ENCODE measurements at places on chromosomes 16 and 17.

- no peak for DNase-seq
These were observed 126.6 kb downstream of the ANKRD11 start for GRCh38 chr16:89363621-89364393.

- no peak for DNase-seq
These were observed 19.0 kb downstream of the CENPX start for GRCh38 chr17:82003411-82004381.

DNA sequence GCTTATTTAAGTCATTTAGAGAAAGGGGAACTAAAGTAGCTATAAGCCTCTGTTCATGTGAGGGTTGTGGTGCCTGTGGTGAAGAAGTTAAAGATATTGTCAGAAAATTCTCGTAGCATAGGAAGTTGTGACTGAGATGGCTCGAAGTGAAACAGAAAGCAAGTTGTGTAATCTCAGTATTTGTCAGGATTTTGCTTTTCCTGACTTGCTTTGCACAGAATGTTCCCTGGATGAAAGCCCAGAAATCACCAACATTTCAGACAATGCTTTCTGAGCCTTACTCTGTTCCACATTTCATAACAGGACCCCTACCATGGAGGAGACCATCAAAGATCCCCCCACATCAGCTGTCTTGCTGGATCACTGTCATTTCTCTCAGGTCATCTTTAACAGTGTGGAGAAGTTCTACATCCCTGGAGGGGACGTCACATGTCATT is 10.6 kb downstream of the CALCOCO2 start:
- DNase-seq, result peak; percentile 50

- DNase-seq, result no peak
These were observed 6.2 kb upstream of the CCL18 start for GRCh38 chr17:36057911-36058310.

GRCh38 chr17:28466521-28467048 is 6.9 kb upstream of the SLC13A2 start:
- DNase-seq, result no peak

- DNase-seq, result no peak
These were observed 10.6 kb downstream of the CNGB1 start for GRCh38 chr16:57960310-57960709.

DNA sequence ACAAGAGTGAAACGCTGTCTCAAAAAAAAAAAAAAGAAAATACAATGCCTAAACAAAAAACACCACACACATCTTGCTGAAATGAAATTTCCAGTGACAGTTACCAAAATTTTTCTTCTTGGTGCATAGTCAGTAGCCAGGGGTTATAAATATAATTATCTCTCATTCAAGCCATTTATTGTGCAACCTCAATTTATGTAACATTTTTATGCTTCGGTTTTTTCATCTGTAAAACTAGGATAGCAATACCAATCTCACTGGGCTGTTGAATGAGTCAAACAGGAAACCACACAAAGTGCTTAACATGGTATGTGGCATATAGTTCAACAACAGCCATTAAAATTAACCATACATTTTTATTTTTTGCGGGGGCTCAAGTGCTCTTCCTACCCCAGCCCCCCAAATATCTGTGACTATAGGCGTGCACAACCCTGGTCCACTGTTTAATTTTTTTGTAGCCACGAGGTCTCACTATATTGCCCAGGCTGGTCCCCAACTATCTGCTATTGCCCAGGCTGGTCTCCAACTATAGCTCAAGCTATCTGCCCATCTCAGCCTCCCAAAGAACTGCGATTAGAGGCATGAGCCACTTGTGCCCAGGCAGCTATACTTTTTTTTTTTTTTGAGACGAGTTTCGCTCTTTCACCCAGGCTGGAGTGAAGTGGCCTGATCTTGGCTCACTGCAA is 2.6 kb downstream of the COG4 start:
- no peak for DNase-seq

DNA sequence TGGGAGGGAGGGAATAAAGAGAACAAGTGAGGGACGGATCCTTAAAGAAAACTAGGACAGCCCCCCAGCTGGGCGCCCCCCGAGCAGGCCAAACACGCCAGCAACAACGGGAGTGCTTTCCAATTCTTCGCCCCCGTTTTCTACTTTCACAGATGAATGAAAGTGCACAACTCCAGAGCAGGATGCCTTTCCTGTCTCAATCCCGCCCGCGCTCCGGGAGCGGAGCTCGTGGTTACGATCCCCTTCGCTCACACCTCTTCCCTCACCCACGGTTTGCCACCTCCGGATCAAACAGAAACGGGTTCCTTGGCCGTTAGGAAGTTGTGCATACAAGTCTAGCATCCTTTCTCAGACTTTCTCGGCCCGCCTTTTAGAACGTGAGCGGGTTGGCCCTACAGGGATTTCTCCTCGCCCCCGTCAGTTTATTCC is 680 bp downstream of the SKA2 start:
- DNase-seq, result no peak

- DNase-seq, result no peak
These were observed 427 bp upstream of the TLCD3B start for GRCh38 chr16:30031477-30031918.

DNA sequence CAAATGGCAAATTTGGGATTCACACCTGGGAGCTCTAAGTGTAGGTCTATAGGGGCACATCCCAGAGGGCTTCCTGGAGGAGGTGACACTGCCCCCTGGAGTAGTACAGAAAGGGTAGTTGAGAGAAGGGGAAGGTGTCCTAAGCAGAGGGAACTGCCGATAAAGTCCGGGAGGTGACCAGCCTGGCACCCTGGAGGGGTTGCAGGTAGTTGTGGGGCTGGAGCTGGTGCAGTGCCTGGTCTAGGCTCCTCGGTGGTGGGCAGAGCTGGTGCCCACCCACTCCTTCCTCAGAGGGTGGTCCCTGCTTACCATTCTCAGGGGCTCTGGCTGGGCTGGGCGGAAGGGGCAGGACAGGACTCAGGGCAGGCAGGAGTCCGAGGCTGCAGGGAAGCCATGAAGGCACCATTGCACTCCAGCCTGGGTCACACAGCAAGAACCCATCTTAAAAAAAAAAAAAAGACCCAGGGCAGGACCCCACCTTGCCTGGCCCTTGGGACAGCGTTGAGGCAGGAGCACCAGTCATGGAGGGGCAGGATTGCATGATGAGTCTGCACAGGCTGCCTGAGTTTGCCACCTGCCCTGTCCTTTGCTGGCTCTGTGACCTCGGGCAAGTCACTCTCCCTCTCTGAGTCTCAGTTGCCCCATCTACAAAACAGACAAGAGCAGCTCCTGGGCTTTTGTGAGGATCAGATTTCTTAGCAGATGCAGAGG is 43.8 kb downstream of the LAT start:
- no peak for DNase-seq

DNA sequence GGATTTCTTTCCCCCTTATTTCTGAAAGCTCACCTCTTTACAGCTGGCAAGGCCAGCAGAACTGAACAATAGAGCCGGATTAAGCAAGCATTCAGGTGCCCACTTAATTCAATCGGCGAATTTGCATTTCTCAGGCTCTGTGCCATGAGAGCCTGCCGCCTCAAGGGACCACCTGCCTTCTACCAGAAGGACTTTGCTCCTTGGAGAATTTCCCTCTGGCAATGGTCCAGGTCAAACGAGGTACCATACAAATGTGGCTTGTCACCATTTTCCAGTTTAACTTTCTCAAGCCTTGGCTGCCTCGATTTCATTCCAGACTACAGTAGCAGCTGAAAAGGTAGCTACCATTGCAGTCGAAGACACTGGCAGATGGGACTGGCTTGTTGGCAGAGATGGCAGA is 534.0 kb downstream of the MAF start:
- DNase-seq, result no peak

GRCh38 chr17:38885728-38886642 is 16.1 kb downstream of the LASP1 start:
- no peak for DNase-seq

DNA sequence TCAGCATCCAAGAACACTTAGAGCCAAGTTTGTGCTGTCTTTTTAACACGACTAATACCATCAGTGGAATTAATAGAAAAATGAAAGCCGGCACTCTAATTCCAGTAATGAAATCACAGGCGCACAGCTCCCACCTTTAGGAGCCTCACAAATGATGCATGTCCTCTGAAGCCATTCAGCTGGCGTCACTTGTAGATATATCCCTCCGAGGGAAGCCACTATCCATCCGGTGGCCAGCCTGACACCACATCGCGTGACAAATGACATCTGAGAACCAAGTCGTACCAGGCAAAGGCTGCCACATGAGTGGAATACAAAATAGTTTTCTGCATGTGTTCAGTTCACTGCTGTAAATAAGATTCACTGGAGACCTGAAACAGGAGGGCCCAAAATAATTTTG is 205.6 kb downstream of the GRIN2A start:
- DNase-seq, result no peak

DNA sequence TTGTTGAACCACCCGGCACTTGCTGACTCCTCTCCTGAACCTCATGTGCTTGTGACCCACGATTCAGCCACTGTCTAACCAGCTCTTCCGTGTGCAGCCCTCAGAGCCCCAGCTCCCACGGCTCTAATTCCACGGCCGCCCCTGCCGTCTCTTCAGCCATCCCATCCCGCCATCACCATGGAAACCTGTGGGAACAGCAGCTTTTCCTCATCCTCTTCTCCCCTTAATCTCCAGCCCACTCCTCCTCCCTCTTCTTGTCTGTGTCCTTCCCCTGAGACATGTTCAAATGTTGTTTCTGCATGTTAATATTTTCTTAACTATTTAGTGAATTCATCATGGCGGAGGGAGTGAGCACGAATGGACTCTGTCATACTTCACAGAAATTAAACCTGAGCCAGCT is 285.2 kb downstream of the CDH13 start:
- DNase-seq, result no peak

- no peak for DNase-seq
These were observed 29.8 kb downstream of the PITPNM3 start for GRCh38 chr17:6526362-6527152.

DNA sequence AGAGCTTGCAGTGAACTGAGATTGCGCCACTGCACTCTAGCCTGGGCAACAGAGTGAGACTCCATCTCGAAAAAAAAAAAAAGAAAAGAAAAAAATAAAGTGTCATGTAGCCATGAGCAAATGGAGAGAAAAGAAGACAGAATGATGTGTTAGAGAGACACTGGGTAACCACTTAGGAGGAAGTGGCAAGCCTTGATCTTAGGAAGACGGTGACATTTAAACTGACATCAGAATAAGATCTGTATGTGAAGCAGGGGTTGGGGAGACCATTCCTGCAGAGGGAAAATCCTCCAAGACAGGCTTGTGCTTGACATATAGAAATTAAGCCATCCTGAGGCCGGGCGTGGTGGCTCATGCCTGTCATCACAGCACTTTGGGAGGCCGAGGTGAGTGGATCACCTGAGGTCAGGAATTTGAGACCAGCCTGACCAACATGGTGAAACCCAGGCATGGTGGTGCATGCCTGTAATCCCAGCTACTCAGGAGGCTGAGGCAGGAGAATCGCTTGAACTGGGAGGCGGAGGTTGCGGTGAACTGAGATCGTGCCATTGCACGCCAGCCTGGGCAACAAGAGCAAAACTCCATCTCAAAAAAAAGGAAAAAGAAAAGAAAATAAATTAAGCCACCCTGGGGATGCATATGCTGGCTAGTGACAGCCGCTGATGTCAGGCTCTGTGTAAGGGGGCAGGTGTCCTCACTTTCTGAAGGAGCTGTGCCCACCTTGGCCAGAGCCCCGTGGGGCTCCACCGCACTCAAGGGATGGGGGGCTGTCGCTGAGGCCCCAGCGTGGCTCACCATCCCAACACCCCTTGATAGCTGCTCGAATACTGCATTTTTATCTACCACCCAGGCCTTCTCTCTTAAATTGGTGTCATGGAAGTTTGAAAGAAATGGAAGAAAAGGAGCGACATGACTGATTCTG is 13.1 kb upstream of the CYB5B start:
- no peak for DNase-seq

- DNase-seq, result no peak
These were observed 88.4 kb downstream of the CHD9NB start for GRCh38 chr16:52964290-52964689.

DNA sequence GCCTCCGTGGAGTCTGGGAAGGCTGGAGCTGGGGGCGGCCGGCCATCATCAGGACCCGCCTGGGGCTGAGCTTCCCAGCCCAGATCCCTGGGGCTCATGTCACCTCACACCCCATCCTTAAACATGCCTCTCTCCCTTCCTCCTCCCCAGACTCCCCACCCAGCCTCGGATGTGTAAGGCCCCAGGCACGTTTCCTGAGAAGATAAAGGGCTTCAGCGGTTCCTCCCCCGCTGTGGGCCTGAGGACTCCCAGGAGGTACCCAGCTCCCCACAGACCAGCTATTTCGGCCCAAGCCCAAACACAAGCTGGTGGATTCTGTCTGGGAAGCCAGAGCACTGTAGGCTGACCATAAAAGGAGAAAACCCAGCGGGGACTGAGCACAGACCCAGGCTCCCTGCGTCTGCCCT is 49.2 kb downstream of the MYH11 start:
- no peak for DNase-seq

- no peak for DNase-seq
These were observed 85.7 kb downstream of the NT5M start for GRCh38 chr17:17388657-17389496.

- DNase-seq, result no peak
These were observed 449.5 kb upstream of the PSMD7 start for GRCh38 chr16:73847090-73847489.

DNA sequence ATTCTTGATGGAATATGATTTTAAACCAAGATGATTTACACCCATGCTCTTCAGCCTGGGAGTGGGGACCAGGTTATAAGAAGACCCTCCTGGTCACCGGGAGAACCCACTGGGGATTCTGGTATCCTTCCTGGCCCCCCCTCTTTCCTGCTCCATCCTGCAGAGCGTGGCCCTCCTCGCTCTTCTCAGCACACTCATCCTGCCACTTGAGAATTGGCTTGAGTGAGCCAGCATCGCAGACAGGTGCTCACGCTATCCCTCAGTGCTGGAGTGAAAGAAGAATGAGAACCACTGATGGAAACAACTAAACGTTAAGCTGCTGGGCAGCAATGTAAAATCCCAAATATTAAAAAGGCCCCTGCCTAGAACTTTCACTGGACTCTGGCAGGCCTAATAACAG is 98.0 kb downstream of the CYTH1 start:
- DNase-seq, result no peak

GRCh38 chr17:38584350-38584925 is 21.3 kb downstream of the SRCIN1 start:
- DNase-seq, result peak; percentile 75

DNA sequence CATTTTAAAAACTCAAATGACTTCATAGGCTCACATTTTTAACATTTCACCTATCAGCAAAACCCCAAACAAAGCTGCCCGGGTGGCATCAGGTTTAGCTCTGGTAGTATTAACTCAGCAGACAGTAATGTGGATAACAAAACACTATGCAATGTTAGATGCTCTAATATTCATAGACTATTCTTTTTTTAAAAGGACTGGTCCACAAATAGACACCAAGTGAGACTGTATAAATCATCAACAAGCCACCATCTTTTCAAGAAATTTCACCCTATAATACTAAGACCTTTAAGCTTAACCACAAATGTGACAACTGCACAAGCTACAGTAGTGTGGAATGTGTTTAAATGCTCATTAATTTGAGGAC is 20.2 kb downstream of the SNN start:
- no peak for DNase-seq

GRCh38 chr16:53680756-53681155 is 22.9 kb downstream of the RPGRIP1L start:
- no peak for DNase-seq

Data from left lobe of liver (tissue), 2 donors.